Sigmoid colon (tissue), 7 donors: ENCODE measurements at places on chromosomes 11 and 22. TPM values are rescaled to one million over a fixed set of nuclear protein-coding genes. Genes with fewer than 3 reads are reported as not detected.

MORC2 gene
- total RNA-seq = 27.8 TPM

SLC5A12 gene
- total RNA-seq = not detected

FDX1 gene
- total RNA-seq = 12.5 TPM

TBX1 gene
- 4.3 TPM for total RNA-seq

RBMXL2 gene
- not detected for total RNA-seq

FJX1 gene
- 2.6 TPM for total RNA-seq

SH3BP1 gene
- total RNA-seq = 6.9 TPM

PCF11 gene
- total RNA-seq = 78.2 TPM

NKAPD1 gene
- 17.1 TPM for total RNA-seq

CTSF gene
- 154 TPM for total RNA-seq

KRTAP5-8 gene
- not detected for total RNA-seq

MMP1 gene
- total RNA-seq = not detected

SESN3 gene
- total RNA-seq = 8.7 TPM

SCN2B gene
- total RNA-seq = 1.7 TPM

IL10RA gene
- total RNA-seq = 14.8 TPM

C11orf16 gene
- not detected for total RNA-seq

TRPM5 gene
- not detected for total RNA-seq

RIN1 gene
- 0.68 TPM for total RNA-seq

SGSM1 gene
- total RNA-seq = 3.5 TPM

ZBED5 gene
- total RNA-seq = 51.7 TPM

MYO18B gene
- total RNA-seq = under 0.01 TPM
